Hematopoietic multipotent progenitor cell treated with erythropoietin and hydrocortisone succinate and interleukin-3 and kit ligand, for 15 days (in vitro differentiated cells): ENCODE measurements at places on chromosomes 5 and 9.
A peak's percentile ranks its signal among the peaks of the same experiment; 100 is the strongest.

- DNase-seq: no peak
These were observed 137.9 kb downstream of the GABBR2 start for GRCh38 chr9:98570663-98571440.

GRCh38 chr5:7261049-7261448, 134.9 kb upstream of the ADCY2 start:
- DNase-seq: peak; percentile 2

DNA sequence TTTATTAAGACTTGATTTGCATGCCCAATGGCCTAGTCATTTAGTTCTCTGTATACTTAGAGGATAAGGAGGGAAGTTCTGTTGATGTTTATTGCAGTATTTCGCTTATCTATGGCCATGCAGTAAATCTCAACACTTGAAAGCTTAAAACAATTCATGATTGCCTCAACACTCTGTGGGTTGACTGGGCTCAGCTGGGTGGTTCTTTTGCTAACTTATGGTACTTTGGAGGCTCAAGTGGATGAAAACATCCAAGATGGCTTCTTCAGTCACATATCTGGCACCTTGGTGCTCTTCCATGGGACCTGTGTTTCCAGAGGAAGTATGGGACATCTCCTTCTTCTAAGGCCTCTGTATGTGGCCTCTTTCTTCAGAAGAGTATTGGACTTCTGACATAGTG, 10.3 kb upstream of the ROR2 start:
- no peak for DNase-seq

GRCh38 chr5:177293819-177294581, 9.5 kb downstream of the RAB24 start:
- no peak for DNase-seq

- no peak for DNase-seq
These were observed 222.9 kb downstream of the AOPEP start for GRCh38 chr9:94949370-94949769.
